Right renal pelvis (tissue), 4 donors: ENCODE measurements at places on chromosomes 3 and 15.

GRCh38 chr3:58962040-58962651, 87.7 kb downstream of the CFAP20DC start:
- no peak for DNase-seq

DNA sequence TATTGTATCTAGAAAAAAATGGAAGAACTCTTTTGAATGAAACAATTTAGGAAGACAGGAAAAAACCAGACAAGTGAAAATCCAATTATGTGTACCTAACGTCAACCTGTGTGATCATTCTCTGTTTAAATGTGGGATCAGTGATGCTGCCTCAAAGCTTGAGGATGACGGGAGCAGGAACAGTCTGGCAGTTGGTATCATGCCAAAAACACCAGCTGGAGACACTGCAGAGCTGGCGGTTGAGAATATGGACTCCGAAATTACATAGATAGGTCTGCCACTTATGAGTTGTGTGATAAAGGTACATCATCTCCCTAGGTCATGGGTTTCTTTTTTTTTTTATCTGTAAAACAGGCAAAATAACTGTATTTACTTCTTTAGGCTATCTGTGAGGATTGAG, 480.5 kb downstream of the CNTN4 start:
- no peak for DNase-seq

DNA sequence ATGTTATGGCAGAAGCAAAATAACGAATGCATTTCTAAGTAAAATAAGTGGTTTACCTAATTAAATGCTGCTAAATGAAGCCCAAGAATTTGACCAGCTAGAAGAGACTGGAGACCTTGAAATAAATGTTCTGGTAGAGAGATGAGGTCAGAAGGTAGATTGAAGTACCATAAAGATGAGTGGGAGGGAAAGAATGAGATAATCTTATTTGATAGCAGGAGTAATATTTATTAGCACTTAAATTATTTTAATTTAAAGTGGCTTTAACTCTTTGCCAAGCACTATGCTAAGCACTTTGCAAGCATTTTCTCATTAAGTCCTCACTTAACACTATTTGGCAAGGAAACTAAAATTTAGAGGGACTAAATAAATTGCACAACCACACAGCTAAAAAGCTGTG, 314.9 kb upstream of the CCDC54 start:
- DNase-seq = no peak

DNA sequence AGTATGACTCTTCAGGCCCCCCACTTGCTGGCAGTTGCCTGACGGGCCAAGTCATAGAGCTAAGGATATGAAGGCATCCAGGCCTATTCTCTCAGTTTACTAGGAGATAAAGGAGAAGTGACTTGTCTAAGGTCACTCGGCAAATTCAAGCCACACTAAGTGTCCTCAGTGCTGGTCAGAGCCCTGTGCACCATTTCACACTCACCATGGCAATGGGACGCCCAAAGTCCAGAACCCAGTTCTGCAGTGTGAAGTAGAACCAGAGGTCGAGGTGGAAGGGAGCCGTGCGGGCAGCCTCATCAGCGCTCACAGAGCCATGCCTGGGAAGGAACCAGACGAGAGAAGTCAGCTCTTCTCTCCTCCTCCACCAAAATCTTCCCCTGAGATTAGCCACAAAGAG, 11.2 kb downstream of the CLN6 start:
- no peak for DNase-seq

DNA sequence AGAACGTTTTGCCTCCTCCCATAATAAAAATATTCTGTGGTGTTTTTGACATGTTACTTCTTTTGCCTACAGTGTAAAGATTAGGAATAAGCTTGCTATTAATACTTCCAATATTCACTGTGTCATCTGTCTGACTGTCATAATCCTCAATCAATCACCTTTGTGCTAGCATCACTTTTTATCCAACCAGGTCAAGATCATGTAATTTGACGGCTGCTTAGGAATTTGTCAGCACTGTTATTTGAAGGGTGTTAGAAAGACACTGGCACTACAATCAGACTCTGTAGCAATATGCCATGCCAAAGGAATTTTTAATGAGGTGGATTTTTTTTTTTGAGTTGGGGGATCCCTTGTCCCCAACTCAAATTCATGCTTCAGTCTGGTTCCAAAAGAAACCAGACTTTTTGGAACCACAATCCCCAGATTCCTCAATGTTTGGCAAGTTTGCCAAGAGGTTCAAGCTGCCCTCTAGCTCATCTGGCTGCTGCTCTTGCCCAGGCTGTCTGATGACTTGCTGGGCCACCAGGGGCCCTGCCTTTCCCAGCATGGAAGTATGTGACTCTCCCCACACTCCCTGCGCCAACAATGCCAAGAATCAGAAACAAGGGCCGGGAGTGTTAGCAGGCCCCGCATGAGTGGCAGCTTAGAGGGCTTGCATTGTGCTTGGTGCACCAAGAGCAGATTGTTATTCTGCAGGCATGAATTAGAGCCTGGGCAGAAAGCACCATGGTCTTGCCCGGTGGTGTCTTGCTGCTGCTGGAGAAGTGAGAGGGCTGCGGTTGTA, 58.6 kb upstream of the TSC22D2 start:
- no peak for DNase-seq

DNA sequence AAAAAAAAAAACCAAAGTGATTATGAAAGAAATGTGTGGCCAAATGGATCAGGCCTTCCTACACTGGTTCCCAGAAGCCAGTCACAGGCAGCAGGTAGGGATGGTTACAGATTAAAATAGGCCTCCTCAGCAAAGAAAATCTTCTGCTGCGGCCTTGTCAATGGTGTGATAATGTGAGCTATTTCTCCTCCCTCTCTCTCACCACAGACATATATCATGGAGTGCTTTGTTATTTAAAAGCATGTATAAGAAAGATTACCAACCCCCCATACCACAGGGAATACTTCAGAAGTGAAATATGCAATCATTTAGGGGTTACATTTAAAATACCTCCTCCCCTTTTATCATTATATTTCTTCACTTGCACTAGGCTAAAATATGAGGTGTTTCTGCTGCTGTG, 32.2 kb upstream of the LRTM1 start:
- no peak for DNase-seq

DNA sequence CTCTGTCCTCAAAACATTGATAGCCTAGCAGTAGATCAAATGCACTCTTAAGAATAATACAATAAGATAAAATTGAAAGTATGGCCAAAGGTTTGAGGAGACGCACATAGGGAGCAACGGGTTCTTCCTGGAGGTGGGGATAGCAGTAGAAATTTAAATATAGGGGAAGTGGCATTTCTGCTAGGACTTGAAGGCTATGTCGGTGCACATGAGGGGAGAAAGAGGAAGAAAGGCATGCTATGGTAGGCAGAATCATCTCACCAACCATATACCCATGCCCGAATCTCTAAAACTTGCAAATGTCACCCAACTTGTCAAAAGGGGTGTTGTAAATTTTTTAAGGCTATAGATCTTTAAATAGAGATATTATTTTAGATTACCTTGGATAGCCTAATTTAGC, 735.1 kb upstream of the LMCD1 start:
- no peak for DNase-seq

GRCh38 chr15:46297766-46298165, 662.9 kb downstream of the SQOR start:
- no peak for DNase-seq

DNA sequence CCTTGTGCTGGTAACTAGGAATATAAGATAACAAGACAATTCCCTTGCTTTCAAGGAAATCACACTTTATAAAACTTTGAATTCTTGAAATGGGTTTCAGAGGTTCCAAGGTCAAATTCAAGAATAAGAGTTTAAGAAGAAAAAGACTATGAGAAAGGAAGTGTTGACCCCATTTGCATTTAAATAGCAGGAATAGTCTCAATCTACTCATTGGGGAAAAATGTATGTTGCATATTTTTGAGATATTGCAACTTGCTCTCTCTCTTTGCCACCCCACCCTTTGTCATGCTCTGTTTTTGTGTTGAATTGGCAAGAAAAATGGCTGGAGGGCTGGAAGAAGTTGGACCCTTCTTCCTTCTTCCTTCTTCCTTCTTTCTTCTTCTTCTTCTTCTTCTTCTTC, 699.2 kb downstream of the TUSC7 start:
- DNase-seq = no peak

DNA sequence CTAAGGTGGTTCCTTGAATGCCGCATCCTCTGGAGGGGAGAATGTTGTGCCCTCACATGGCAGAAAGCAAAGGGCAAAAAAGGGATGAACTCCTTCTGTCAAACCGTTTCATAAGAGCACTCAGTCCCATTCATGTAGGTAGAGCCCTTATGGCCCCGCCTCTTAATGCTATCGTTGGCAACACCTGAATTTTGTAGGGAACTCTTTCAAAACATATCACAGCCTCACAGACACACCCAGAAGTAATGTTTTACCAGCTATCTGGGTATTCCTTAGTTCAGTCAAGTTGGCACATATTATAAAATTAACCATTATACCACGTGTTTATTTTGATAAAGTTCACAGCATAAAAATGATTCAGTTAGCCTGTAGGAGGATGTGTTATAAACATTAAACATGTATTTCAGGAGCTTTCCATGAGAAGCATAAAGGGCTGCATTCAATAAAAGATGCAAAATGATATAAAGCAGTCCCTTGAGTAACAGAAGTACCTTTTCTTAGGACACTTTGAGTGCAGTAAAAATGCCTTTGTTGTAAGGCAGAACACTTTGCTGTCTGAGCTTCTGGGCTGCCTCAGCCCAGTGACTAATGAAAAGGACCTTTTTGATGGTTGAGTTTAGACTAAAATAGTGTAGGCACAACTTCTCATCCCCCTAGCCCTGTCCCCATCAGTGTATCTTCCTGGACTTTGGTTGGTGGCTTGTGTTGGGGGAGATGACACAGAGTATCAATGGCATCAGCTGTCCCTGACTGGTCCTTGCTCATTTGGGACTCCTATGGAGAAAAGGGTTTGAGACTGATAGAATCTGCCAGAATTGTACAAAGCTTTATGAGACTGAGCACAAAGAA, 263.5 kb upstream of the TPRG1 start:
- no peak for DNase-seq

DNA sequence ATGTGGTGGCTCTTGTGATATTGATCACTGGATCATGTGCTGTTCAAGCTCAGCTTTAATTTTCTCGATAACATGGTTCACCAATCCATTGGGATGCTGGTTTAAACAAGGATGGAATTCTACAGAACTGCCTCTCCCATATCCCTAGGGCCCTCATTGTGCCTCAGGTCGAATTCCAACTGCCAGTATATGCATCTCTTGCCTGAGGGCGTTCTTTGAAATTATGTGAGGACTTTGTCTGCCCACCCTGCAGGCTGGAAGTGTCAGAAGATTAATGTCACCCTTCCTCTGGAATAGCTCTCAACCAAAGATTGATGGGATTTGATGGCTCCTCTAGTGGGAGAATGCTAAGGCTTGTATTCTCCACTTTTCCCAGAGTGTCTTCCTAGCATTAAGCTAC, 175.6 kb upstream of the GALNT15 start:
- no peak for DNase-seq

DNA sequence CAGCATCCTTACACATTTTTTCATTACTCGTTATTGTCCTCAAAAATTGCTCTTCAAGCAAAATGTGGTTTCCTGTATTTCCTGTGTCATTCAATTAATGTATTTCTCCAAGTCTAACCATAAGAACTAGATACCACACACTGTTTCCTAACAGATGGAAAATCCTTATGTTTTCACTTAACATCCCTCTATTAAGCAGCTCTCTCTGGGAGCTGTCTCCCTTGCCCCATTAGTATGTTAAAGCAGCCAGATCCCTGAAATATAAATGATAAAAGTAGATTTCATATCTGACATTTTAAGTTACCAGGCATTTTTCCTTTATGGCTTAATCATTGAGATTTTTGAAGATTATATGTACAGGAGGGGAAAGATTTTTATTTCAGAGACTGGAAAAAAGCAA, 15.9 kb downstream of the PFN2 start:
- no peak for DNase-seq

GRCh38 chr3:153911116-153911515, 210.1 kb upstream of the ARHGEF26 start:
- DNase-seq = no peak
